ENCODE measurements at places on chromosomes 5 and 9. TPM values are rescaled to one million over a fixed set of nuclear protein-coding genes. Genes with fewer than 3 reads are reported as not detected.

DNA sequence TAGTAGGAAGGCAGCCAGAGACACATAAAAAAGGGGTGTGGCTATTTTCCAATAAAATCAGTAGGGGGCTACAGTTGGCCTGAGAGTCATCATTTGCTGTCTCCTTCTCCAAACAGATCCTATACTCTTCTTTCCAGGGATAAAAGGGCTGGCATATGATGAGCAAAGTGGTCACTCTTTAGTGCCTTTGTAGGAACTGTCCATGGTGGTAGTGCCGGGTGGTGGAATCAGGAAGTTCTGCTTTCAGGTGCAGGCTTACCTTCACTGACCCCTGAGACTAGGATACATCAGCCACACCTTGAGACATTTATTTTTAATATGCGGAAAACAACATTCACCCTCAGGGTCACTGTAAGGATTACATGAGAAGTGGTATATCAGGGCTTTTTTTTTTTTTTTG, 80.8 kb downstream of the ASTN2 start:
- DNase-seq, result no peak

DNA sequence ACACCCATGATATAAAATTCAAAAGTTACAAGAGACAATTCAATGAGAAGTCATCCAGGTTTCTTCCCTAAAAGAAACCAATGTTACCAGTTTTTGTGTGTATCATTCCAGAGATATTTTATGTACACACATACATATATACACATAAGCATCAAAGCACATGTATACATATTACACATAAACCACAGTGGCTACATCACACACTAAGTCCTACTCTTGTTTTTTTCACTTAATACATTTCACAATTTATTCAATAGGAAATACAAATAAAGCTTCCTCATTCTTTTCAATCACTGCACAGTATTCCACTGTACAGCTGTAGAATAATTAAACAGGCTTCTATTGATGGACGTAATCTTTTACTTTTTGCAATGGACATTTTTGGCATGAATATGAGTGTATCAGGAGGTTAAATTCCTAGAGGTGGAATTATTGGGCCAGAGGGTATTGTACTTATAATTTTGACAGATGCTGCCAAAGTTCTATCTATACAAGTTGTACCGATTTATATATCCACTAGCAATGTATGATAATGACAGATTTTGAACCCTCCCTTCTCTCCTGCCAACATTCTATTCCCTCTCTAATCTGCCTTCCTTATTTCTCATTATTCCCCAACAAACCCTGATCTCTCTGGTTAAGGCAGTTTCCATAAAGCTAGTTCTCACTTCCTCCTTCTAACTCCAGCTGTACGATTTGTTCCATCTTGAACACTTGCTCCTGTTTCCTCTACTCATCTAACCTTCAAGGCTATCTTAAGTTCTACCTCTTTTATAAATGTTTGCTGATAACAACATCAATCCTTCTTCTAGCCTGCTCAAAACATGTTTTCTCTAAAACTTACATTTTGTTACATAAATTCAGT, 35.2 kb downstream of the MRPS27 start:
- DNase-seq, result no peak

GRCh38 chr5:82661462-82661861, 383.3 kb upstream of the RPS23 start:
- no peak for DNase-seq

DNA sequence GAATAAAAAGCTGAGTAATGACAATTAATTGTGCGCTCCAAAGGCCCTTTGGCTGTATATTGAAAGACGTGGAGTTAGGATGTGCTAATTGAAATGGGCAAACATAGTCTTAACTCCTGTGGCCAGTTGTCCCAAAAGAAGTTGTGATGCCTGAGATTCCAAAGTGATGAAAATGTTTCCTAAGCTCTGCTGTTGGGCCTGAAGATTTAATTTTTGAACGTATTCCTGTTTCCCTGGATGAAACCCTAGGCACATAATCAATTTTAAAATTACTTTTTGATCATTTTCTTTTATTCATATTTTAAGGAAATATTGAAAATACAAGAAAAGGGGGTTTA, 87.9 kb downstream of the PRDM6 start:
- DNase-seq, result no peak

- no peak for DNase-seq
Observed at GRCh38 chr9:82456642-82457041, 468.1 kb downstream of the SPATA31D1 start.

- no peak for DNase-seq
Observed at GRCh38 chr5:138515556-138516245, 27.3 kb downstream of the ETF1 start.

DNA sequence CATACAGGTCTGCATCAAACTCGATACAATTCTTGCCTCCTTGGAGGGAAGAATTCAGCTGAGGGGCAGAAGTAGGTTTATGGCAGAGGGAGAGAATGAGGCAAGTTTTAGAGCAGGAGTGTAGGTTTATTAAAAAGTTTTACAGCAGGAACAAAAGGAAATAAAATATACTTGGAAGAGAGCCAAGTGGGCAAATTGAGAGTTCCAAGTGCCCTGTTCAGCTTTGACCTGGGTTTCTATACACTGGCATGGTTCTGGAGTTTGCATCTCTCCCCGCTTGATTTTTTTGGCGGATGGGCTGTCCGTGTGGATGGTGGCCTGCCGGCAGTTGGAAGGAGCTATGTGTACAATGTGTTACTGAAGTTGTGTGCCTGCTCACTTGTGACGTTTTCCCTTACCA, 116.1 kb downstream of the ALDH1A1 start:
- no peak for DNase-seq

GRCh38 chr9:116275418-116276195, 122.0 kb downstream of the PAPPA start:
- DNase-seq, result no peak

Gene FAM153A
- total RNA-seq, result 6.3 TPM

Gene CYLC2
- not detected for total RNA-seq

Gene LSM11
- 9.0 TPM for total RNA-seq

Gene IL3
- total RNA-seq, result 94.6 TPM

Data from activated T-helper 1 cell treated with anti-CD3 and anti-CD28 coated beads, Interleukin-12 subunit alpha, Interleukin-12 subunit beta, Interleukin-2, Interleukin-4 antibody, amounts not matched to agents 30 ng/mL and 10 ng/mL and 1 ng/mL, durations not matched to agents 14 hours and 24 hours and 36 hours (primary cell).